ENCODE measurements at places on chromosomes 1 and 21.

- DNase-seq: peak; percentile 39
These were observed 2.3 kb downstream of the SPEN start for GRCh38 chr1:15849775-15850324.

DNA sequence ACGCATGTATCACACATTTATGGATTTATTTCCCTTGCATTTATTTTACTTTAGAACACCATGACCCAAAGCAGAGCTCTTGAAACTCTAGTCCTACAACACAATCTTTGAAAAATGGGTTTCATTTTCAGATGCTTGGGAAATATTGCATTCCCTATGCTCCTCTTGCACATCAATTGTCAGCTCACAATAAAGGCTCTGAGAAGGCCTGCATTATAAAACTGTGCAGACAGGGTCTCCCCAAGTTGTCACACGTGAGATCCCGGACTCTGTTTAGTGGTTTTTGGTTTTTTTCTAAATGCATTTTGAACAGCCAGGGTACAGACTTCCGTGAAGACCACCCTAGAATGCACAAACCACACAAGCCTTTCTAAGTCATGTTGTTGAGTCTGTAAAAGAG is 9.9 kb upstream of the B3GALT5 start:
- no peak for DNase-seq

GRCh38 chr1:59695252-59695651 is 119.5 kb upstream of the HOOK1 start:
- DNase-seq: peak; percentile 45

- DNase-seq: no peak
These were observed 11.7 kb upstream of the ZNF436 start for GRCh38 chr1:23381233-23381885.

All from AG10803 (cell line).